Stimulated activated CD4-positive, alpha-beta T cell treated with anti-CD3 and anti-CD28 coated beads, Interleukin-1b, Interleukin-23, amount 100 ng/mL, for 1 hour (primary cell): ENCODE measurements at places on chromosomes 7 and 10.

DNA sequence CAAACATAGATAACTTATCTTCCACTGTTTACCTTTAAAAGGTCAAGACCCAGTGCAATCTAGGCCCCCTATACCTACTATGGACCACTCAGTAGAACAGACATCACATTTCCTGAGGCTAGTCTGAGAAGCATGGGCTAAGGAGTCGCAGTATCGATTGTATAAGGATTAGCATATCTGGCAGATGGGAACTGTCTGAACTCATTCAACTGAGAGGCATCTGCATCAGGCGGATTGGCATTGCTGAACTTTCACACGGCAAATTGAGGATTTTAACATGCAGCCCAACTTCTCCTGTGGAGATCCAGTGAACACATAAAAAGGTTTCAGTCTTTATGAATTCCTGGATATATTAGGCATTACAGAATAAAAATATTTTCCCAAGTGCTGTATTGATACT, 89.1 kb upstream of the LRGUK start:
- DNase-seq: no peak

DNA sequence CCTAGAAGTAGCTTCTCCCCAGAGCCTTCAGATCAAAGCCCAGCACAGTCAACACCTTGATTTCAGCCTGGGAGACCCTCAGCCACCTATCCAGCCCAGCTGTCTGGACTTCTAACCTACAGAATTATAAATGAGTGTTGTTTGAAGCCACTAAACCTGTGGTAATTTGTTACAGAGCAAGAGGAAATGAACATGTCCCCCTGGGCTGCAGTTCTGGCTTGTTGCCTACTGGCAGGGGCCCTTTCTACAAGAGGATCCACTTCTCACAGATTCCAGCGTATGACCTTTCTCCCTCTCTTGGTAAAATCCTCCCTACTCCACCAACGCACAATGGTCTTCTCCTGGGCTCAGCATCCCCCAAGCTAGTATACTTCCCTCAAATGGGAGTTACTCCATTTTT, 46.4 kb upstream of the ECHDC3 start:
- DNase-seq: no peak

DNA sequence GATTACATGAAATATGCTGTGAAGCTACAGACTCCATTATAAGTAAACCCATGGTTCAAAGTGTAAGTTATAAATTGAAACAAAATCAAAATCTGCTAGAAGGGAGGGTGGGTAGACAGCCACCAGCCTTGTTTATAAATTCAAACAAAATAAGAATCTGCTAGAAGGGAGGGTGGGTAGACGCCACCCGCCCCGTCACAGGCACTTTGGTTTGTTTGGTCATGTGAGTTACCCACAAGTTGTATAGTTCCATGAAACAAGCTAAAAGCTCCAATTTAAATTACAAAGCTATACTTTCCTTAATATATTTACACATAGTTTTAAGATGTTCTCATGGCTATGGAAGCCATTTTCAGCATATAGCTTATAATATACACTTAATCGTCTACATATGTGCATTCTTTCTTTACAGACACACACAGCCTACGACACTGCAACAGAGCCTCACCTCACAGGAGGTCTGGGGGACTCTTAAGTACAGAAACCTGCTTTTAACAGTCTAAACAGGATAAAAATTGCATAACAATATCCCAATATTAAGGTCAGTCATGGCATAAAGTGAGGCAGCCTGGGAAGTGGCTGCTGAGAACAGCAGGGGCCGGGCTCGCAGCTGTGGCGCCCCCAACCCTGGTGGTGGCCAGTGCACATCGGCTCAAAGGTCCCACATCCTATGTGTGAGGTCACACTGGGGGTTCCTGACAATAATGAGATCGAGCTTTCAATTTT, 28.1 kb upstream of the NCAPG2 start:
- DNase-seq: no peak

DNA sequence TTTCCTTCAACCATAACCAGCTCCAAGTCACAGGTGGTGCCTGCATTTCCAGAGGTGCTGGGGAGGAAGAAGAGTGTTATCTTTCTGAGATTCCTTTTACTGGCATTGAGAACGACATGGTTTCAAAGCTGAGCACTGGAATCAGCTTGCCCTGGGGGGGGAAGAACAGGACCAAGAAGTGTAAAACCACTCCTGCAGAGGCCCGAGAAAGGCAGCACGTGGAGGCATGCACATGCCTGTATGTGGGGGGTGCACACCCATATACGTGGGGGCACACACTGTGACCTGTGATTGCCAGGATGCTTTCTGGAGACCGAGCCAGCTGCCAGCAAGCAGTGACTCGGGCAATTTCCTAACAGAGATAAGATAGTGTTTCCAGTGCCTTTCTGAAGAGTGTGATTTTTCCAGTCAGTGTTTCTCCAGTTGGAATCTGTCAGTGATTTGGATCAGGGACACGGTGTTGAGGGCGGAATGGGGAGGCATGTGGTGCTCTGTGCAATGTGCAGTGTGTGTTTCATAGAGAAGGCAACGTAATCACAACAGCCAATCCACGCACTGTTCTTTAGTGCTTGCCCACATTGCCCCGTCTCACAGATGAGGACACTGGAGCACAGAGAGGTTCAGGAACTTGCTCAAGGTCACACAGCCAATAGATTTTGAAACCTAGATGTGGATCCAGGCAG, 4.2 kb downstream of the LRRC27 start:
- no peak for DNase-seq

- no peak for DNase-seq
These were observed 231.2 kb upstream of the KCND2 start for GRCh38 chr7:120041798-120042197.

- no peak for DNase-seq
These were observed 96.7 kb upstream of the ADO start for GRCh38 chr10:62707810-62708209.
